ENCODE measurements at places on chromosomes 5 and 9.

DNA sequence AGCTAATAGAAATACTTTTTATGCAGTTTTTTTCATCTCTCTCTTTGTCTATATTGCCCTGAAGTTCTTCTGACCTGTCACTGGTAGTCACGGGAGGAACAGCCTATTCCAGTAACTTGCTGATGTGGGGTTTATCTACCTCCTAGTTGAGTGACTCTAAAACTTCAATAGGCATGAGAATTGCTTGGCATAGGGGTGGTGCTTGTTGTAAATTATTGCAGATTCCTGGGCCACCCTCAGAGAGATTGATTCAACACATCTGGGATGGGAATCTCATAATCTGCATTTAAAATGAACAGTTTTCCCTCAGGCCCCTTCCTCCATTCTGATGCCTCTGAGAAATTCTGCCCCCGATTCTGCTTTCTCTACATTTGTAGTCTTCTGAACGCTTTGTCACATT lies 184.4 kb downstream of the ARHGEF28 start:
- no peak for DNase-seq

DNA sequence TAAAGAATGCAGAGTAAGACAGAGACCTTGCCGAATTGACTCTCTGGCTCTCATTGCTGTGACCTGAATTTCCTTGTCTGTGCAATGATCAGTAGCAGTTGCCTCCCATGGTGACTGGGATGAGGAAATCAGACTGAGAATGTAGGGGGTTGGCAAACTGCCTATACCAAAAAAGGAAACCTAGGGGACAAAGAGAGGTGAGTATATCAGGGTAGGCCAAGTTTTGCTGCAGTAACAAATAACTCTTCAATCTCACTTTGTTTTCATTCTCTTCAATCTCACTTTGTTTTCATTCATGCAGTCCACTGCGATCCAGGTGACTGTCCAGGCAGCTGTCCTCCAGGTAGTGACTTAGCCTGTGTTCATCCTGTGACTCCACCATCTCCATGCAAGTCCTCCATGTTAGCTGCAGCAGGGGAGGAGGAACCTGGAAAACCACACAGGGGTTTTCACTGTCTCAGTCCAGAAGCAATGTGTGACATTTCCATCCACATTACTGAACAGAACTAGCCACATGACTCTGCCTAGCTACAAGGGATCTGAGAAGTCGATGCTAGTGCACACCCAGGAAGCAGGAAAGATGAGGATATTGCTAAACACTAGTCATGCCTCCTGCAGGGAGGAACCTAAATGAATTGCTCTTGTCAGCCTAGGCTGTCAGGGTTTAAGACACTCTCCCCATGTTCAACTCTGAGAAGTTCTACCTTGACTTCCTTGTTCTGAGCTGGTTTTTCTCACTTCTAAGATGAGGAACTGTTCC lies 26.0 kb downstream of the TMEM174 start:
- no peak for DNase-seq

- DNase-seq = no peak
Measured at GRCh38 chr5:623531-623930, 11.4 kb downstream of the CEP72 start.

DNA sequence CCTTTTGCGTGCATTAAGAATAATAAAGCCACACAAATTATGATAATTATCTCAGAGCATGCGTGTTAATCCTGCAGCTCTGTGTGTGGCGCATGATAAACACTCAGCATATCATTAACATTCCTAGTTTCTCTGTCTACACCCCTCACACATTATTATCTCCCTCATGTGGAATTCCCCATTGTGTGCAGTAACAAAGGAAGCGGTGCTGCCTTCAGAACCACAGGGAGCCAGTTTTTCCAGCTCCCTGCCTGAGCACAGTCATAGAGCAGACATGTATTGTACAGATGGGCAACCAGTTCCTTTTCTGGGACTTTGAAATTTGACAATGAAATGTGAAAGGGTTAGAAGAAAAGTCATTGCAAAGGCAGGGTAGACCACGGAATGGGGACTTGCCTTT lies 1365.5 kb upstream of the CDH9 start:
- DNase-seq = no peak

DNA sequence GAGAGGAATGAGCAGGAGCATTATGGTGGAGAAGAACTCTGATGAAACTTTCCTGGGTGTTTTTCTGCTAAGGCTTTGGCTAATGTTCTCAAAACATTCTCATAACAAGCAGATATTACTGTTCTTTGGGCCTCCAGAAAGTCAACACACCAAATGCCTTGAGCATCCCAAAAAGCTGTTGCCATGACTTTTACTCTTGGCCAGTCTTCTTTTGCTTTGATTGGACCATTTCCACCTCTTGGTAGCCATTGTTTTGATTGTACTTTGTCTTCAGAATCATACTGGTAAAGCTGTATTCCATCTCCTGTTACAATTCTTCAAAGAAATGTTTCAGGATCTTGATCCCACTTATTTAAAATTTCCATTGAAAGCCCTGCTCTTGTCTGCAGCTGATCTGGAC lies 139.6 kb downstream of the MAN2A1 start:
- peak; percentile 51 for DNase-seq

- no peak for DNase-seq
Measured at GRCh38 chr9:37324261-37324683, 98.2 kb upstream of the GRHPR start.

- DNase-seq = no peak
Measured at GRCh38 chr5:150119421-150120061, 33.2 kb upstream of the CSF1R start.

DNA sequence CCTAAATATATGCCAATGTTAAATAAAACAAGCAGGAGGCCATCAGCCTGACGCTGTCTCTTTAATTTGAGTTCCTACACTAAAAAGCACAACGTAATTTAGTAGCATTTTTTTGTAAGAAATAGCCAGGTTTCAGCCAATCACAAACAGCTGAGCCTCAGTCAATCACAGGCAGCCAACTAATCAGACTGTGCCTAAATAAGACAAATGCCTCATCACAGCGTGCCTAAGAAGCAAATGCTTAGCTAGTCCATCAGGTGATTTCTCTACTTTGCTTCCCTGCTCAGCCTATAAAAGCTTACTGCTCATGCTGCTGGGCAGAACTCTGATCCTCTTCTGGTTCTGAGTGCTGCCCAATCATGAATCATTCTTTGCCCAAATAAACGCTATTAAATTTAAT lies 38.3 kb upstream of the RORB start:
- DNase-seq = no peak

GRCh38 chr5:16037121-16037845 lies 142.3 kb downstream of the MARCHF11 start:
- no peak for DNase-seq

DNA sequence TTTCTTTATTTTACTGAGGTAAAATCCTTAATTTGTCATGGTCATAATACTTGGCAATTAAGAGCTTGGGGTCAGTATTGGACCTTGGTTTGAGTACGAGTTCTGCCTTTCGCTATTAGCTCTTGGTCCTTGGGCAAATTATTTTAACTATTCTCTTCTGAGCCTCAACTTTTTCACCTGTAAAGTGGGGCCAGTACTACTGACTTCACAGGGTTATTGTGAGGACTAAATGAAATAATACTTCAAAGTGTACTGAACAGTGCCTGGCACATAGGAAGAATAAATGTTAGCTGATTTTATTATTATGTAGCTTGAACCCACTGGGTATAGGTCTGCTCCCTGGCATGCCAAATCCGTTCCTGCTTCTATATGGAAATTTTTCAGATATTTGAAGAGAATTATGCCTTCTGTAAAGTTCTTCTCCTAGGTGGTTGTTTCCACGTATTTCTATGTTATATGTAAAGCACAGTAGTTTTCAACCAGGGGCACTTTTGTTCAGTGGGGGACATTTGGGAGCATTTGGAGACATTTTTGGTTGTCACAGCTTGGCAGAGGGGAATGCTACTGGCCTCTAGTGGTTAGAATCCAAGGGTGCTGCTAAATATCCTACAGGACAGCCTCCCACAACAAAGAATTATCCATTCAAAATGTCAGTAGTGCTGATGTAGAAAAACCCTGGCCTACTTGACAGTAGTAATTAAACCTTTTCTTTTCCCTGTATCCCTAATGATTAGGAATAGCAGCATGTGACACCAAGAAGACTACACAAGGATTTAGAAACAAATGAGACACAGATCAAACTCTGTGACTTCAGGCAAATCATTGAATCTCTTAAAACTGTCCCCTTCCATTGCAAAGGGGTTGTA lies 4.5 kb downstream of the RCL1 start:
- DNase-seq = peak; percentile 26
